ENCODE measurements at places on chromosomes 12 and 14.

DNA sequence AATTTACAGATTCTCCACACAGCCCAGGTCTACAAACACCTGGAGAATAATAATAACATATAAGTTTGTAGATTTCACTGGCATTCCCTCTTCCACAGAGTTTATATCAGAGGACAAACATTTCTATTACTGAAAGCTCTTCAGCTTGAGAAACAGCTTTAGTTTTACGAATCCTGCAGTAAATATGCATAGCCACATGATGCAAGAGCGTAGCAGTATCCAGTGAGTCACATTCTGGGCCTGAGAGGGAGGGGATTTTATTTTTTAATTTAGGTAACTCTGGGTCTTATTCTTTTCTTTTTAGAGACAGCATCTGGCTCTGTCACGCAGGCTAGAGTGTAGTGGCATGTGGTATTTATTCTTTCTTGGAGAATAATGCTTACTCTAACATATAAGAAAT, 1002.8 kb downstream of the TRHDE start:
- DNase-seq: no peak

DNA sequence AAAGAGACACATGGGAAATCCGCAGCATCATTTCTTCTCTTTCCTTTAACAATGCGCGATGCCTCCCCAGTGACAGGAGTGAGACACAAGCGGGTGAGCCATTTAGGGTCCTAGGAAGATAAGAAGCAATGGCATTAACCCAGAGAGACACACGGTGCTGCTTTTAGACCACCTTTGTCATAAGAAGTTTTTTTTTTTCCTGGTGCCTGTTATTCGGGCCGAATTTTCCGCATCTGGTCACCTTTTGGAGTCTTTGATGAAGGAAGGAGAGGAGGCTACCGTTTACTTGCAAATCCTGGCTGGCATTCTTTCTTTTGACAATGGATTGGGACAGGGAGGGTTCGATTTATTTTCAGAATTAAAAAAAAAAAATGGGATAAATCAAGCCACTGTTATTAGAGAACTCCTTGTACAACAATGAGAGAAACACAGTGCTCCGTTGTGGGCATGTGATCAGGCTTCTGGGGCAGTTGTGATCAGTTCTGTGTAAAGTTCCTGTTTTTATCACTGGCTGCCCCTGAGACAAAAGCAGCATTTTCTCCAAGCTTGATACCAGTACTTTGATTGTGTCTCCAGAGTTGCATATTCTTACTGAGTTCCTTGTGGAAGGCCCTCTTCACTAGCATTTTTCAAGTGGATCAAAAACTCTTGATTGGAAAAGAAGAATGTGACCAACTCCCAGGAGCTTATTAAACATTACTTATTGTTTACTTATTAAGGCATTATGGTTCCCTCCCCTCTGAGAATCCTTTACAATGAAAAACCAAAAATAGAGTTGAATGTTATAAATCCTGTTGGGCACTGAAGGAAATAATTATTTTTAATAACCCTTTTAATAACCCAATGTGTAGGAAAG, 1.1 kb downstream of the DIP2B start:
- peak; percentile 77 for DNase-seq

- DNase-seq: peak; percentile 48
These were observed 33.4 kb upstream of the SYNDIG1L start for GRCh38 chr14:74459289-74459946.

DNA sequence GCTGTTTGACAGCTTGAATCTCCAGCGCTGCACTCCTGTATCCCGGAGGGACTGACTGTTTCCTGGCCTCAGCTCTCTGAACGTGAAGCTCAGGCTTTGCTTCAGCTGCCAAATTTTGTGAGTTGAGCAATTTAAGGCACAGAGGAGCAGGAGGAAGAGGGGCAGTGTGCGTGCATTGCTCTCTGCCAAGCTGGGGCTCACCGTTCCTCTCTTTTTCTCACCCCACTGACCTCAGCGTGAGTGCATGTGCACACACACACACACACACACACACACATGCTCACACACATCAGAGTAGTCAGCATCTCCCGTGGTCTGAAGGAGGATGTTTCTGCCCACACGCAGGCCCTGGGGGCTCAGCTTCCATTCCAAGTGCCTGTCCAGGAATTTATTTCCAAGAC, 27.8 kb upstream of the BDKRB2 start:
- no peak for DNase-seq

DNA sequence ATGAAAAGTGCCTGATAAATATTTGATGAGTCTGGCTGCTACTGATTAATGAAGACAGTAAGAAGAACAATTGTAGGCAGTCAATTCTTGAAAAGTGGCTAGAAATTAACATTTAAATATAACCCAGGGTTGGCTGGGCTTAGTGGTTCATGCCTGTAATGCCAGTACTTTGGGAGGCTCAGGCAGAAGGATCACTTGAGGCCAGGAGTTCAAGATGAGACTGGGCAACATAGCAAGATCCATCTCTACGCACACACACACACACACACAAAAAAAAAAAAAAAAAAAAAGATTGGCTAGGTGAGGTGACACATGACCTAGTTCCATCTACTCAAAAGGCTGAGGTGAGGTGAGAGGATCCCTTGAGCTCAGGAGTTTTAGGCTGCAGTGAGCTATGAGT, 7.9 kb upstream of the PLBD1 start:
- DNase-seq: no peak

DNA sequence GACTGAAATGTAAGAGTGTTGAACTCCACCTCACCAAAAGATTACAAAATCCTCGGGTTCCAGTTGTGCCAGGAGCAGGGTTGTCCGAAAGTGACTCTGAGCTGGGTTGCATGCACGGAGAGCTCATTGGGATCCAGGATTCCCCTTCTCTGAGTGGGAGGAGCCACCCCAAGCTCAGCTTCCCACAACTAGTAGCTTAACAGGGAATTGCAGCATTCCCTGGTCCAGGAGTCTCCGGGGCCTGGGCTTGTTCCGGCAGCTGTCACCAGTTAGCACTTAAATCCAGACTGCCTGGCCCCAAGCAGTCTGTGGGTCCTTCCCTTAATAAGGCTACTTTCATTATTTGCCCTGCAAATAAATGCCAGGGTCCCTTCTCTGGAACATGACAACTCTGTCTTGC, 50.1 kb downstream of the CD9 start:
- no peak for DNase-seq
